ENCODE measurements at places on chromosomes 11 and 22. TPM values are rescaled to one million over a fixed set of nuclear protein-coding genes. Genes with fewer than 3 reads are reported as not detected.

The MS4A6E gene
- polyA plus RNA-seq: not detected

The C22orf31 gene
- 1.2 TPM for polyA plus RNA-seq

GRCh38 chr11:43579919-43580276, 100.6 kb upstream of the HSD17B12 start:
- no peak for DNase-seq

DNA sequence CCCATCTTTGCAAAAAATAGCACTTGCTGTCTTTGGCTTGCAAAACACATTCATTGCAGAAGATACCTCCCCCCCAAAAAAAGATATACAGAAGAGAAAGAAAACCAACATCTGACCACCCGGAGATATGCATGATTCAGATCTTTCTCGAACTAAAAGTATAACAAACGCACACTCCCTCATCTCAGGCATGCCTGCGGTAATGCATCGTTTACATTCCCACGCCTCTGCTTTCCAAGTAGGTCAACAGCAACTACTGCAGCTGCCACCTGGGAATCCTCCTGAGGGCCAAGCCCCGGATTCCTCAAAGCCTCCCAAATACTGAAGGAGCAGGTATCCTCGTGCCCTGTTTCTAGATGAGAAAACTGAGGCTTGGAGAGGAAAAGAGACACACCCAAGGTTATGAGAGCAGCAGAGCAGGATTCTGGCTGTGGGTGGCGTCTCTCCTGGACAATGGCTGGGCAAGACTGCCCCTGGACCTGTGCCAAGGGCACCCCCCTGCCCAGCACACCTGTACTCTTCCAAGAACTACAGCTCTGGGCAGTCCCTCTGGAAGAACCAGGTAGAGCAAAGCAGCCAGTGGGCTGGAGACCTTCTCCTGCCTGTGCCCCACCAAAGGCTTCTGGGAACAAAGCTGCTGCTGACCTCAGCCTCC, 38.1 kb downstream of the NUP50 start:
- no peak for DNase-seq
